ENCODE measurements at places on chromosomes 12 and 14.

DNA sequence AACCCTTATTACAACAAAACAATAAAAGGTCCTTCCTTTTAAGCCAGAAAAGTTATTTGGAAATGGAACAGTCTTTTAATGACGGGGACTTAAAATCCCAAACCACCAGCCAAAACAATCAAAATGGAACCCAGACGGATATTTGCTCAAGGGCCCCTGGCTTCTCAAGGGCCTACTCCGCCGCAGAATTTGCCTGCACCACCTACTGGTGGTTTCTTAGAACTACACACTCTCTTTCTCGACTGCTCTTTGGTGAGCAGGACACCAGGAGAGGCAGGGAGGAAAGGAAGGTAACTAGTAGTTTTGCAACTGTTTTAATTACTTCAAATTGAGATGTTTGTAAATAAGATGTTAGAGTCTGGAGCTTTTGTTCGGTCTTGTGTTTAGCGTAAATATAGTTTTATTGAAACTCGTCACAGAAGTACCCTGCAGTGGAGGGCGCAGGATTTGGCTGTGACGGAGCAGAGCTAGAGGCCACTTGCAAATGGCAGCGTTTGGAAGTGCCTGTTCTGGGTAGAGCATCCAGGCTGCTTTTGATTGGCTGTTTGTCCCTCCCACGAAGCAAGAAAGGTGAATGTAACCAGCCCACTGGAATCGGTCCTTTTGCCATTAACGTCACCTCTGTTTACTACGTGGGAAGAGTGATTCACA lies 238.5 kb downstream of the CACNA1C start:
- peak; percentile 19 for DNase-seq

- DNase-seq: no peak
Observed at GRCh38 chr12:64781280-64782190, 22.3 kb upstream of the GNS start.

DNA sequence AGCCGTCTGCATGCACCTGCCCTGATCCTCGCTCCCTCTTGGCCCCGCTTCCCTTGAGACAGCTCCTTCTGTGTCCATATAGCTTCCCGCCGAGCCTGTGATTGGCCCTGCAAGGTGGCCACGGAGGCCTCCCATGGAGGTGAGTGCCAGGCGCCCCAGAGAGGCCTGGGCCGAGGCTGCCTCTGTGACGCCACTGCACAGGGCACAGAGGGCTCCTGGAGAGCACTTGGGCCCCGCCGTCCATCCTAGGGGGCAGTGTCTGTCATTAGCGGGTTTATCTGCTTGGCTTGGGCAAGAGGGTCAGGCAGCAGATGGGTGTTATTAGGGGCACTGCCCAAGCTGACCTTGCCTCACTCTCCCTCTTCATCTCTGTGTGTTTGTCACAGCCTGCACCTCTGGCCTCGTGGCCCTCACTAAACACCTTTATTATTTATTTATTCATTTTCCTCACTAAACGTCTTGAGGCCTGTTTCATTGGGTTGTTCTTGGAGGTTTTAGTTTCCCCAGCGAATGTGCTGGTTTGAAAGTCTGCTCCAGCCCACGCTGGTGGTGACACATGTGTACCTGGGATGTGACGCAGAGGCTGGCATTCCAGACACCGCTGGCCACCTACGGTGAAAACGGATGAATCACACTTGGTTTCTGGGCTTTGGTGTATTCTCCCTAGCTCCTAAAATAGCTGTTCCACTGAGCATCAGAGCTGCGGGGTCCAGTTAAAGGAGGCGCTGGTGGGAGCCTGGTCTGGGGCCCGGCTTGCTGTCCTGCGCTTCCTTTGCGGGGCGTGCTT lies 5.9 kb downstream of the ZFYVE21 start:
- peak; percentile 80 for DNase-seq

- peak; percentile 73 for DNase-seq
Observed at GRCh38 chr12:112252184-112252583, 126.8 kb downstream of the TRAFD1 start.

GRCh38 chr14:24948261-24948847 lies 101.6 kb downstream of the STXBP6 start:
- DNase-seq: no peak

DNA sequence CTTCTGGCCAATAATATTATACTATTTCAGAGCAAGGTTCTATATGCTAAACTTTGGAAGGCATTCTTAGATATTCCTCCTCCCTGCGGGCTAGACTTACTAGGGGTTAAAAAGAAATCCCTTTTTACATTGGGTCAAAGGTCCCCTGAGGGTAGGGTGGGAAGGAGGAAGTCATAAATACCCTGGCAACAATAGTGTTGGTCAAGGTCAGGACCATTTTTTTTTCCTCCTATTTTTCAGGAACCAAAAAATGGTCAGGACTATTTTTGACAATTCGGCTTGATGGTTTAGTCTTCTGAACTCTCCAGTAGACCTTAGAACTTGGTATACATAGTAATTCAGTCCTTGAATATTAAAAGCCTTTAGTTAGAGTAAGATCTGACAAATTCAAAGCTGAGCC lies 4.5 kb upstream of the NANOG start:
- DNase-seq: no peak

- peak; percentile 88 for DNase-seq
Observed at GRCh38 chr14:32606301-32606700, 277.2 kb downstream of the AKAP6 start.

DNA sequence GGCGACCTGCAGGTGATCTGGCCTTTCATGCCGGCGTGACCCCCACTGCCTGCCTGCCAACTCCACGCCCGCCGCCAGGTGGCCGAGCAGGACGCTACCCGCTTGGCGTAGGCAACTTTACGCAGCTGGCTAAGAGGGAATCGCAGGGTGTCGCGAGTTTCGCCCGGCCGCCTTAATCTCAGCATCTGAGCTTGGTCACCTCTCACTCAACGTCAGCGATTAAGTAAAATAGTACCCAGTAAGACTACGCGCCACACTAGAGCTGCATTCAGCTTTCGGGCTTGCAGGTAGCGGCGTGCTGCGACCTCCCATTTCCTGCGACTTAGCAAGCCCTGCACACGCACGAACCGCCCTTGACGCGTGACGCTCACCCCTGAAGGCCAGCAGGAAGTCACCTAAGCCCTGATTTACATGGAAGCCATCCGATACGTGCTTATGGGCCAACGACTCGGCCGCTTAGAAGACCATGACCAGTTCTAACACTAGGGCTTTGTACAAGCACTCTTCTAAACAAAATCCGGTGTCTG lies 33.2 kb downstream of the WBP11 start:
- DNase-seq: peak; percentile 73

DNA sequence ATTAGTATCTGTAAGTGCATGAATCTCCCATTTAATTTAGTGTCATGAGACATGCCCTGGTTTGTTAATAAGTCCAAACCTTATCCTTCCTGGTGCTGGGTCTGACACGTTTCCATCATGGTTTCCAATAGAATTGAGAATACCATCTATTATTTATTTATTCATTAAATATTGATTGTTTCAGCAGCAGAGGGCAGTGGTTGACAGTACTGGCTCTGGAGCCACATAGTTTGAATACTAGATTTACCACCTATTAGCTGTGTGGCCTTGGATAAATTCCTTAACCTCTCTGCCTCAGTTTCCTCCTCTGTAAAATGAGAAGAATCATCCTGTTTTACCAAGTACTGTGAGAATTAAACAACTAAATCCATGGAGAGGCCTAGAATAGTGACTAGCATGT lies 941 bp upstream of the STAB2 start:
- no peak for DNase-seq

DNA sequence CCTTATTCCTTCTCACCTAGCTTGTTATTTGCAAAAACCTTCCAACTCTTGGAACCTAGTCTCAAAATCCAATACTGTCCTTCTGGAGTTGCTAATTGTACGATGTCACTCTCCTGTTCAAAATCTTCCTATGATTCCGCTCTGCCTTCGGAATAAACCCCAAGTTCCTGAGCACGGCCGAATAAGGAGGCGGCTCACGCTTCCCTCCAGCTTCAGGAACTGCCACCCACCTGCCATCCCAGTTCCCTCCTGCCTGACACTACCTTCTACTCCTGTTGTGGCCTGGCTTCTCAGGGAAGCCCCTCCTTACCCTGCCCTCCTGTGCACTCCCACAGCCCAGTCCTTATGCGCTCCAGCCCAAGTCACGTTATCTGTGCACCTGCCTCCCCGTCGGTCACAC lies 73.2 kb downstream of the SETD3 start:
- DNase-seq: no peak

DNA sequence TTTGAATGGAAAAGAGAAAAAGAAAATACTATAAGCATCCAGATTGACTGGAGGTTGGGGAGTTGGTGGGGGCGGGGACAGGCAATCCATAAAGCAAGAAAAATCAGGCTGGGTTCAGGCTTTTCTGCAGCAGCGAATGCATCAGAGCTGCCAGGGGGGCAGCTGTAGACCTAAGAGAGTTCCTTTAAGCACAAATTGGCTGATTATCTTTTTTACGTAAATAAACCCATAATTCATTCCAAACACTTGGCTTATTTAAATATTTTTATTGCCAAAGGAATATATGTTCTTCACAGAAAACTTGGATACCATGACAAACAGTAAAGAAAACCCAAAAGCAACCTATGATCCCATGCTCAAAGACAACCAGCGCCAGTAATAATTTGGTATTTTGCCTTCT lies 10.2 kb downstream of the BDKRB2 start:
- no peak for DNase-seq

- peak; percentile 62 for DNase-seq
Observed at GRCh38 chr14:67999705-68000384, 180.3 kb downstream of the RAD51B start.

DNA sequence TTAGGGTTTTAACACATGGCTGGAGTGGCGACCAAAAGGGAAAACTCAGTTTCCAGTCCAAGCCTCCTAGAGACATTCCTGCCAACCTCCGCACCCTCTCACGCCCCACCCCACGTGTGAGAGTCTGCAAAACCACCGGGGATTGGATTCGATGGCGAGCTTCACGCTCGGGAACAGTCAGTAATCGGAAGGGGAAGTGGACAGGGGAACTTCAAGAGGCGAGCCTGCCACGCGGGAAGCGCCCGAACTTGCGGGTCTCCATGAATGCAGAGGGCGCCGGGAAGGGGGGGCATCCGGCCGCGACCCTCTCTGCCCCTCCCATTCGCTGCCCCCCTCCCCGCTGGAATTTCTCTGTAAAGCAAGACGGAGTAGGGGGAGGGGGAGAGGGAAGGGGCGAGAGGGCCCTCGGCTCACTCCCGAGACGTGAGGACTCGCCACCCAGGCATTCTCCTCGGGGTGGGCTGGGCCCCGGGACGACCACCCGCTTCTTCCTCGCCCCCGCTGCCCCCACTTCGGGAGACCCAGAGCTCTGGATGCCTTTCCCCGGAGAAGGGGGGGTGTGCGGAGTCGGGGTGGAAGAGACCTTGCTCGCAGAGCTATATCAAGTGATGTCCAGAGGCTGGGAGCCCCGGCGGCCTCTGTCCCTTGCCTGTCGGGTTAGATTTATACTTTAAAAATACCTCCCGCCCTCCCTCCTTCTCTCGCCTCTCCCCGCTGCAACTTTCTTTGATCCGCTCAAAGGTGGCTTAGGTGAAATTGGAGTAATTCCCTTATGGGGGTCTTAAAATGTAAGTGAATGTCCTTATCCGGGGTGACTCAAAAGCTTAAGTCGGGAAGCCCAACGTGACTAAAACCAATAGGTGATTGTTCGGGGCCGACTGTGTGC lies 2.5 kb upstream of the CCND2 start:
- peak; percentile 40 for DNase-seq

GRCh38 chr14:28746247-28746646 lies 20.3 kb upstream of the FOXG1 start:
- DNase-seq: no peak

DNA sequence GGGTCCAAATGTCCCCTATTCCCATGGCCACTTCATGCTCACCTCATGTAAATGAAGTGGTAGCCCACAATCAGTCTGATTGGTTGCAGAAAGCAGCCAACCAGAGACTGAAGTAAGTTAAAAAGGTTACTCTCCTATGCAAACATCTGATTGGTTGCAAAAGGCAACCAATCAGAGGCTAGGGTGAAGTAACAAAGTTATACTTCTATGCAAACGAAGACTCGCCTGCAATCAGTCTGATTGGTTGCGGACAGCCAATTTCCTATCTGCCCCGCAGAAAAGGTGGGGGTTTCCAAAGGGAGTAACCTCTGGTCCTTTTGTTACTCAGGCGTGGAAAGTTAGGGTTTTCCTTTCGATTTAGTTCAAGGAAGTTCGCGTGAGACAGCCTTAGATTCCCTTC lies 208.1 kb upstream of the NEDD1 start:
- DNase-seq: no peak
